ENCODE measurements at places on chromosomes 3 and 15.
A peak's percentile ranks its signal among the peaks of the same experiment; 100 is the strongest.

- no peak for DNase-seq
Measured at GRCh38 chr15:50192164-50192563, 10.2 kb downstream of the SLC27A2 start.

GRCh38 chr15:31974154-31974794 lies 56.0 kb upstream of the CHRNA7 start:
- no peak for DNase-seq

GRCh38 chr3:175890066-175890465 lies 1030.9 kb downstream of the NAALADL2 start:
- no peak for DNase-seq

- peak; percentile 94 for DNase-seq
Measured at GRCh38 chr3:48898383-48899234, at the start of gene SLC25A20. SLC25A20 (minus strand) TSS chr3:48898882; CDS start chr3:48898794, 88 bp downstream.

DNA sequence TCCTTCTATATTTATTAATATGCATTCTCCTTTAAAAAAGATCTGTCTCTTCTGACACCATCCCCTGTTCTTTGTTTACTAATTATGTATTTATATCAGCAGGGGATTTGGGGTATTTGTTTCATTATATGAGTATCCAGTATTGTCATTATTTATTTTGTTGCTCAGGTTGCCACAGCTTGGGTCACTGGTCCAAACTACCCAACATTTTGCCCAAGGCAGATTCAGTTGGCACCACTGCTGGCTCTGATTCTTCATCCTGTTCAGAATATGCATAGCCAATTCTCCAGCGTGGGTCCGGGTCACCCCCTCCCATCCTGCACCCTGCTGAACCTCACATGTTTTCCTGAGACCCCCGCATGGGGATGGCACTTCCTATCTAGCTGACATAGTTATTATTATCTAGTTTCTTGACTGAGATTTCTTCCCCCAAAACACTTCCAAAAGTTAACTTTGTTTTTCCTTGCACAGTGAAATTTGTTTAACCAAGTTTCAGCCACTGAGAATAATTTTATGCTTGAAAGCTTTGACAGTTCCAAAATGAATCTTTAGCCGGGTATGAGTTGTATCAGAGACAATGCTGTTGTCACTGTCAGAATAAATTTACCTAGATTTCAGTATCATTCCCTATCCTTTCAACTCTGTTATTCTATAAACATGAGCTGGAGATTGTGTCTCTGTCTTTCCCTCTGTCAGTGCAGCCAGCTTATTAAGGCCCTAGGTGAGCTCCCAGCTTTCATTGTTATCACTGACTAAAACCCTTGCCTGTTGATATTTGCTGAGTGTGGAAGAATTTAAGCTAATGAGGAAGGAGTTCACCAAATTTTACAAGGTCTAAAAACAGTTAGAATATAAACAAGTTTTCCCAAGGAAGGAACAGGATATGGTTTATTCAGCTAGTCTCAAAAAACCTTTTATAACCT lies 70.3 kb downstream of the TGFBR2 start:
- no peak for DNase-seq

DNA sequence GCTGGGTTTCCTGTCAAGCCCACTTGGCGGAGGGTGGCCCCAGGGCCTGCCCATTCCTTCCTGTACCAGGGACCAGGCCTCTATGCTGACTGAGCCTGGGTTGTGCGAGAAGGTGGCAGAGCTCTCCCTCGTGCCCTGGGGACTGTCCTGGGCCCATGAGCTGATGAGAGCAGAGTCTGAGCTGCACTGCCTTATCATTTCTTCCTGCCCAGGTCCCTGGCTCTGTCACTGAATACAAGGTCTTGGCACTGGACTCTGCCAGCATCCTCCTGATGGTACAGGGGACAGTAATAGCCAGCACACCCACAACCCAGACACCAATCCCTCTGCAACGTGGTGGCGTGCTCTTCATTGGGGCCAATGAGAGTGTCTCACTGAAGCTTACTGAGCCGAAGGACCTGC lies 7.5 kb downstream of the MPI start:
- DNase-seq, result no peak

DNA sequence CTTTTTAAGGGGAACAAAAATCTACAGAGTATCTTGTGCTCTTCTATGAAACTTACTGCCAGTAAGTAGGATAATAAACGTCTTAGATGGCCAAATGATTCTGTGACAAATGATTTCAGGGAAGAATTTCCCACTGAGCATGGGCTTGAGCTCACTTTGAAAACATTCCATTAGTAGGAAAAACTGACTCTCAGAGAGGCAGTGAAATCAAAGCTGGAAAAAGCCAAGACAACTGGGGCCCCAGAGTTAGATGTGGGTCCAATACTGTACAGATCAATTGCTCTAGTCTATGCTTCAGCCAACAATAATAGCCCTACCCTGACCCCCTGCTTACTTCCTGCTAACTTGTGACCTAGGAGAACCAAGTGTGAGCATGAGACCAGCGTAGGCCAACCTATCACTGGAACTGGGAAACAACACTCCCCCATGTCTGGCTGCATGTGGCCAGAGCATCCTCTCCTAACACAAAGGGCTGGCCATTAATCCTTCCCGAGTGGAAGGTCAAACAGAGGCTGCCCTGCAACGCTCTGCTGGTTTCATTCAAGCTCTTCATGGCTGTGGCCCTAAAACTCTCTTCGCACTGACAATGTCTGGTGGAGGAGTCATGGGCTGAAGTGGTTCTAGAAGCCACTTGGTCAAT lies 68.8 kb downstream of the FOXB1 start:
- DNase-seq, result no peak

GRCh38 chr3:161914703-161915417 lies 418.3 kb downstream of the OTOL1 start:
- DNase-seq, result no peak

DNA sequence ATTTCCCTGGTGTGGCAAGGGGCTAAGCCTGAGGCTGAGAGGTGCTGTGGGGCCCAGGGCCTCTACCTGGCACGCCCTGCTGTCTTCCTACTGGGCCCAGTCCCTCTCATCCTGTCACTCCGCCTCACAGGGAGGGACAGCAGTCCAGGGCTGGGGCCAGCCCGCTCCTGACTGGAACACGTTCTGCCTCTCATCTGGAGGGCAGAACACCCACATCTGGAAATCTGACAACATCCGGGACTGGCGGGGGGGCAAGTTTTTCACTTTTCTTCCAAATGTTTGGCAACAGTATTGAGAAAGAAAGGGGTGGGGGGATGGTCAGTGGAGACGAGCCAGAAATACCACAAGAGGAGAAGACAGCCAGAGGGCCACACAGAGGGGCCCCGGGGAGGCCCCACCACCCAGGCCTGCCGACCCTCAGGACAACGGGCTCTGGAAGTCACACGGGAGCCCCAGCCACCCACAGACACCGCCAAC lies 1.8 kb upstream of the MYL3 start:
- no peak for DNase-seq

DNA sequence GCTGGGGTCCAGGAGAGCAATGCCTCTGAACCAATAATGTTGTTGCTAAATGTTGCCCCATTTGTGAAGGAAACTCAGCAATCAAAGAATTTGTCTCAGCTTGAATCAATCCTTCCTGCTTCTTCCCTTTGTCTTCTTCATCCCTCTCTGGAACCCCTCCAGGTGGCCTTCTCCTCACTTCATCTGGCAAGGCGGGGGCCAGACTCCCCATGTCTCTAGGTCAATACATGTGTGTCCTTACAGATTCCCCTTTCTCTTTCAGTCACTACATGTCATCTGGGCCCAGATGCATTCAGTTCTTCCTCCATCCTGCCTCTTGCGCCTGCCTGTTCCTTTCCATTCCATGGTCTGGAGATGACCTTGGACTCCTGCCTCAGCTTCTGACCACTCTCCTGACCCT lies 8.0 kb upstream of the LTF start:
- DNase-seq, result no peak

GRCh38 chr15:22952796-22953579 lies 27.2 kb downstream of the CYFIP1 start:
- no peak for DNase-seq

- no peak for DNase-seq
Measured at GRCh38 chr15:39792844-39793335, 10.2 kb upstream of the FSIP1 start.

DNA sequence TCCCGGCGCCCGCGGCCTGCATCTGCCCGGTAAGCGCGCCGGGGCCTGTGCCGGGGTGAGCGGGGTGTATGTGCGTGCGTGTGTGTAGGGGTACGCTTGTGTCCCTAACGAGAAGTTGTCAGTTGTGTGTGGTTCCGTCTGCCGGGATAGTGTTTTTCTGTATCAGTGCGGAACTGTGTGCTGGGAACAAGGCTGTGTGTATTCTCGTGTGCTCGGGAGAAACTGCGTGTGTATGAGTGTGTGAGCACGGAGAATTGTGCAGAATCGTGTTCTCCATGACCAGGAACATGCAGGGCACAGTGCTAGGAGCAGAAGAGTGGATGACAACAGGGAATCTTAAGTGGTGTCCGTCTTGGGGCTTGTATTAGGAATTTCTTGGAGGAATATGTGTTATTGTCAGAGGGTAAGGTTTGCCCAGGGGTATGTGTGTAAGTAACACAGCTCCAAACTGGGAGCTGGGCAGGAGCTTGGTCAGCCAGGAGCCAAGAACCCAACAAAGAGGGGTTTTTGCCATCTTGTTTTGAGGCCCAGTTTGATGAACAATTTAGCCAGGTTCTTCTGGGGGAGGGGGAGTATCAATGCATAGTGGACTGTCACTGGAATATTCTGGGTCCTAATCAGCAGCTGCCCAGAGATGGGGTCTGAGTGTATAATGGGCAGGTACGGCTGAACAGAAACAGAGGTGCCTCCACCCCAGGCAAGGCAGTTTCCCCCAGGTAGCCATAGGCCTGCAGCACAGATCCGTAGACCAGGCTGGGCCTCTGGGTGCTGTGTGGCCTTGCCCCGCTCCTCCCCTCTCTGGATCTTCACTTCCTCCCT lies 2.1 kb downstream of the ISL2 start:
- DNase-seq, result no peak

DNA sequence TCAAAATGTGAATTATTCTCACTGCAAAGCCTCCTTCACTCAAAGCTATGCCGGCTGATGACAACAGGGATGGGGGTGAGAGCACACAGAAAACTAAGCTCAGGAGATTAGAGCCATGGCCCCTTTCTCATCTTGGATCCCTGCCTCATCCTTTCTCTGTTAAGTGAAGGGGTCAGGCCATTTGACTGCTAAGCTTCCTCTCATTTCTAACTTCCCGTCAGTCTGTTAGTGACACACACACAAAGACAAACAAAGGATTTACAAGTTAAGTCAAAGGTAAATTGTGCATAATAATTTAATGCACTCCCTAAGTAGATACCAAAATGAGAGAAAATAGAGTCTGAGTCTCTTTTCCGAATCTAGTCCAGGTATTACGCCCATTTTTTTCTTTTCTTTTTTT lies 1.2 kb downstream of the SS18L2 start:
- DNase-seq, result no peak

DNA sequence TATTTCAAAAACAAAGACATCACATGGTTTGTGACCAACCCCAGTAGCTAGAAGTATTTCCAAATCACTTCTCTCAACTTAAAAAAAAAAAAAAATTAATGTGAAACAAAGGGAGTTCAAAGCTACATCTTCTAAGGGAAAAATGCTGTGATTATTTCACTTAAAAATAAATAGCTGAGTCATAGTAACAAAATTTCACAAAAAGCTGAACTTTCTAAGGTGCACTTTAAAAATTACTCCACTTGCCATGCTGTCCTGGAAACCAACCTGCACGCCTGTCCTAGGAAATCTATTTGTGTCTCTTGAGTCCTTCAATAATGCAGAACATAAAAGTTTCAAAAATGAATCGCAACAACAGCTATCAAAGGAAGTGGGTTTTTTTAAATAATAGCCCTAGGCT lies 1.8 kb downstream of the ACAP2 start:
- DNase-seq, result no peak

DNA sequence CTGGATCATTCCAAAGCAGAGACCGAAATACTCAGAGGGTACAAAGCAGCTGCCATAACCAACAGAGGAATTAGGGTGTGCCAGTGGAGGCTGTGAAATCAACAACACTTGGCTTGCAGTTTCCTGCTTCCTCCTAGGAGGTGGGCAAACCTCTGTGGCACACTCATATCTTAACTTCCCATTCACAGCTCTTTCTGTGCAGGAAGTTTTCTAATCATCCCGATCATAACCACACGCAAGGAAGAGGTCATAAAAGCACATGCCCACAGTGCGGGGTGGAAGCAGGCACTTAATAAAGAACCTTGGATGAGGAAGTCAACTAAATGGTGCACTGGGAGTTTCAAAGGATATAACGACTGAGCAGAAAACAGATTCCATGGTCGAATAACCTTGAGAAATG lies 5.1 kb downstream of the SCAMP2 start:
- DNase-seq, result no peak

DNA sequence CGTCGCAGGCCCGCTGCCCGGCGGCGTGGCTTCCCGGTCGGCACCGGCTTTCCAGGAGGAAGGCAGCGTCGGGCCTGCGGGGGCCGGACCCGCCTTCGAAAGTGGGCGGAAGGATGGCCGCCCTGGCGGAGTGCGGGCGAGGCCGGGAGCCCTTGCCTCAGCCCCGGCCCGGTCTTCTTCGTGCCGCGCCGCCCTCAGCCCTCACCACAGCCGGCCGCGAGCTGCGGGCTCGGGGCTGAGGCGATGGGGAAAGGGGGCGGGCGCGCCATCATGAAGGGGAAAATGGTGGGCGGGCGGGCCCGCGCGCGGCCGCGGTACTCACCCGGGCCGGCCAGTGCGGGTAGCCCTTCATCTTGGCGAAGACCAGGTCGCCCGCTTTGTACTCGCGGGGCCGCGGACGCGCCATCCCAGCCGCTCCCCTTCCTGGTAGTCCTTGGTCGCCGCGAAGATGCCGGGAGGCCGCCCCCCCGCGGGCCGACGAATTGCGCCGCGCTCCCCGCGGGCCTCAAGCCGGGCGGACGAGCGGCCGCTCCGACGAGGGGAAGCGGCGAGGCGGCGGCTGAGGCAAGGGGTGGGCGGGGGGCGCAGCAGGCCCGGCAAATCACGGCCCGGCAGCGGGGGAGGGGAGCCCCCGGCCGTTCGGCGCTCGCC lies 489 bp downstream of the HDGFL3 start:
- peak; percentile 18 for DNase-seq

DNA sequence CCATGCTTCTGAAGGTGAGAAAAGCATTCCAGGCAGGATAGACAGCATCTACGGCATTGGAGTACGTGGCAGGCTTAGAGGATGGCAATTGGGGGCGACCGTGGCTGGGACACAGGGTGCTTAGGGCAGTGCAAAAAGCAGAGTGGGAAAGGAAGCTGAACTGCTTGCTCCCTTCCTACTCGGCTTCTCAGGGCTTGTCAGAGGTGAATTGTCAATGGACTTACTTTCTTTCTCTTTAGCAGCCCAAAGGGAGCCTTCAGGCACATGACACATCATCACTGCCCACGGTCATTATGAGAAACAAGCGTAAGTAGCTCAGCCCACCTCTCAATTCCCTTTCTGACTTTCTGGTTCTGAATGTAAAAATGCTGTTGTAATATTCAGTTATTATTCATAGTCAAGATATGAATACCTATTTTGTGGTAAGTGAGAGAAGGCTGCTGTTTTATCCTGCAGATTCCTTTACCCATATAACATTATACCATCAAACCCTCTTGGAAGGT lies 84.3 kb downstream of the KLHL25 start:
- peak; percentile 33 for DNase-seq

GRCh38 chr3:123732447-123732846 lies 147.6 kb upstream of the HACD2 start:
- no peak for DNase-seq

GRCh38 chr3:8524249-8524648 lies 22.6 kb downstream of the LMCD1 start:
- no peak for DNase-seq

- DNase-seq, result no peak
Measured at GRCh38 chr15:79051941-79052731, 38.4 kb downstream of the RASGRF1 start.

GRCh38 chr3:50714946-50715345 lies 40.2 kb downstream of the DOCK3 start:
- no peak for DNase-seq

- no peak for DNase-seq
Measured at GRCh38 chr3:138253609-138254008, 66.5 kb downstream of the ARMC8 start.

GRCh38 chr3:50260942-50261441 lies 8.0 kb upstream of the SEMA3B start:
- DNase-seq, result no peak

Measured in stimulated activated CD4-positive, alpha-beta T cell treated with anti-CD3 and anti-CD28 coated beads, Interleukin-2, amount 100 ng/mL, for 24 hours (primary cell).